ENCODE measurements at places on chromosomes 3 and 15. TPM values are rescaled to one million over a fixed set of nuclear protein-coding genes. Genes with fewer than 3 reads are reported as not detected.

PLIN1 gene
- 0.15 TPM for total RNA-seq

TNNC1 gene
- 1.2 TPM for total RNA-seq

CACNA1D gene
- 1.2 TPM for total RNA-seq

FBXW12 gene
- not detected for total RNA-seq

CX3CR1 gene
- total RNA-seq, result 0.07 TPM

MNS1 gene
- total RNA-seq, result 2.6 TPM

CELSR3 gene
- total RNA-seq, result 3.9 TPM

ALPK3 gene
- total RNA-seq, result 0.10 TPM

TIMP4 gene
- total RNA-seq, result 13.6 TPM

RETNLB gene
- total RNA-seq, result not detected

IL5RA gene
- total RNA-seq, result not detected

KLHL6 gene
- total RNA-seq, result not detected

TNFAIP8L3 gene
- total RNA-seq, result 34.7 TPM

EFCC1 gene
- not detected for total RNA-seq

GP9 gene
- total RNA-seq, result not detected

GP5 gene
- total RNA-seq, result not detected

GOLGA6D gene
- total RNA-seq, result not detected

HACD3 gene
- 140 TPM for total RNA-seq

SLC38A3 gene
- 0.12 TPM for total RNA-seq

TGM4 gene
- 0.12 TPM for total RNA-seq

PLA1A gene
- total RNA-seq, result 0.25 TPM

MYEF2 gene
- 13.0 TPM for total RNA-seq

GOLGA8K gene
- total RNA-seq, result 0.60 TPM

ERICH6 gene
- not detected for total RNA-seq

ESYT3 gene
- 0.52 TPM for total RNA-seq

SLC15A2 gene
- 0.33 TPM for total RNA-seq

C15orf62 gene
- total RNA-seq, result 0.13 TPM

MED12L gene
- 0.45 TPM for total RNA-seq

RTP1 gene
- not detected for total RNA-seq

CHL1 gene
- not detected for total RNA-seq

STXBP5L gene
- not detected for total RNA-seq

TRIM42 gene
- not detected for total RNA-seq

CPLX3 gene
- total RNA-seq, result 0.06 TPM

XYLB gene
- 4.9 TPM for total RNA-seq

SLC12A1 gene
- total RNA-seq, result not detected

CD86 gene
- not detected for total RNA-seq

GMNC gene
- not detected for total RNA-seq

FGF12 gene
- 0.39 TPM for total RNA-seq

HIGD2B gene
- not detected for total RNA-seq

SH3GL3 gene
- 0.68 TPM for total RNA-seq

MESP2 gene
- total RNA-seq, result 0.24 TPM

UPK1B gene
- total RNA-seq, result 14.3 TPM

MESD gene
- total RNA-seq, result 37.2 TPM

SENP8 gene
- 2.5 TPM for total RNA-seq

MAGEL2 gene
- not detected for total RNA-seq

MINAR1 gene
- 0.61 TPM for total RNA-seq

BNC1 gene
- total RNA-seq, result 0.95 TPM

SUSD5 gene
- 3.1 TPM for total RNA-seq

CHRM5 gene
- 0.02 TPM for total RNA-seq

THRB gene
- 1.1 TPM for total RNA-seq
